Fibroblast of skin of scalp (primary cell): ENCODE measurements at places on chromosomes 6 and 20.

- DNase-seq, result no peak
These were observed 12.4 kb downstream of the MYO6 start for GRCh38 chr6:75761489-75761888.

DNA sequence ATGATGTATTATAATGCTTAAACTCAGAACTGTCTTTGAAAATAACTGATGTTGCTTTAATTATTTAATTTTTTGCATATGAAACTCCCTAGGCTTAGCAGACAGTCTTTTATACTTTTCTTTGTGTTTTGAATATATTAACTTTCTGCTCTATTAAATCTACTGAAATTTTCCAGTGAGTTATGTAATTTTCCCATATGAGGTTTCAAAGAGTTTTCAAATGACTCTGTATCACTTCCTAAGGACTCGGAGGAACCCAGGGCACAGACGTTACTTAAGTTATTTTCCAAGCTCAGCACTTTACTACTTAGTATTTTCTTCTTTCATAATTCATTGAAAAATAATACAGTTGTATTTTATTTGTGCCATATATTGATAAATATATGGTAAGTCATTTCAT lies 122.6 kb downstream of the HS3ST5 start:
- no peak for DNase-seq

DNA sequence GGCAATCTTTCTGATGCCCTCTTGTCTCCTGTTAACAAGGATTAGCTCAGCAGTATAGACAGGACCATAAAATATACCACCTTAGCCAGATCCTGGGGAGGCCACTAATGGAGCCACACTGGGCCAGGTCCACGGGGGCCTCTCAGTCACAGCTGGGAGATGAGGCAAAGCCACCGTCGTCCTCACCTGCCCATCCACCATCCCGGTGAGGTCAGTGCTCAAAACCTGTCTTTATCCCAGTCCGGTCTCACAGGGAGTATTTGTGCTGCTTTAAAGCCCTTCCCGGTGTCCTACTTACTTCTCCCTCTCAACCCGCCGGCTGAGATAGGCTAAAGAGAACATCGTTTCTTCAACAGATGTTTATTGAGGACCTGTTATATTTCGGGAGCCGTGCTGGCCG lies 104.3 kb downstream of the EDN3 start:
- DNase-seq, result no peak

- peak; percentile 42 for DNase-seq
These were observed 336 bp upstream of the LY6G5C start for GRCh38 chr6:31681135-31681671.

- DNase-seq, result no peak
These were observed 39.7 kb downstream of the KCNQ2 start for GRCh38 chr20:63432577-63433325.

DNA sequence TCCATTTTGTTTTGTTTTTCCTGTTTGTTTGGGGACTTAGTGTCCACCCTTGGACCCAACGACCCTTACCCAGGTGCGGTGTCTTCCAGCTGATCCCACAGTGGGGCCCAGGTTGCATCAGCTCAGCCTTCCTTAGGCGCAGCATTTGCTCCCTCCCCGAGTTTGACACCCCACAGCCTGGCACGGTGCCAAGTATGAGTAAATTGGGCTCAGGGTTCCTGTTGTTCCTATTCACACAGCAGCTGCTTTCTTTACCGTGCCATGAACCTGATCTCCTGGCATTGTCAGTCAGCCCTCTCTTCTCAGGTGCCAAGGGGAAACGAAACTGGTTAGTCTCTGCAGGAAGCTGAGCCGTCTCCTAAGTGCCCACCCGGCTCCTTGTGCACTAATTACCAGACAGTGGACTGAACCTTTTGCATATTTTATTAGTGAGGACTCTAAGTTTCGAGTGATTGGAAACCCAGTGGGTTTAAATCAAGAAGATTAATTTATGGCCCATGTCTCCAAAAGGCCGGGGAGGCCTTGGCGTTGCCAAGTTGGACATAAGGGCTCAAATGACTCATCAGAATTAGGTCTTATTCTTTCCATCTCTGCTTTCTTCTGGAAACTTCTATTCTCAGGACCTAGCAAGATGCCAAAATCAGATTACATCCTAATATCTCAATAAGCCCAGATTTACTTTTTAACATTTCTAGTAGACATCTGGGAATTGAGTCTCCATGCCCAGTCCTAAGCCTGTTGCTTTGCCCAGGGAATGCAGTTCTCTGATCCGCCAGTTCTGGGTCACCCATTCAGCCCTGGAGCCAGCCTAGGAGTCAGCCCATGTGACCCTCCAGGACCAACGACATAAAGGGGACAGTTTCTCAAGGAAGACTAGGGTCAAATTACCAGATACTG lies 68.8 kb downstream of the TSHZ2 start:
- no peak for DNase-seq

DNA sequence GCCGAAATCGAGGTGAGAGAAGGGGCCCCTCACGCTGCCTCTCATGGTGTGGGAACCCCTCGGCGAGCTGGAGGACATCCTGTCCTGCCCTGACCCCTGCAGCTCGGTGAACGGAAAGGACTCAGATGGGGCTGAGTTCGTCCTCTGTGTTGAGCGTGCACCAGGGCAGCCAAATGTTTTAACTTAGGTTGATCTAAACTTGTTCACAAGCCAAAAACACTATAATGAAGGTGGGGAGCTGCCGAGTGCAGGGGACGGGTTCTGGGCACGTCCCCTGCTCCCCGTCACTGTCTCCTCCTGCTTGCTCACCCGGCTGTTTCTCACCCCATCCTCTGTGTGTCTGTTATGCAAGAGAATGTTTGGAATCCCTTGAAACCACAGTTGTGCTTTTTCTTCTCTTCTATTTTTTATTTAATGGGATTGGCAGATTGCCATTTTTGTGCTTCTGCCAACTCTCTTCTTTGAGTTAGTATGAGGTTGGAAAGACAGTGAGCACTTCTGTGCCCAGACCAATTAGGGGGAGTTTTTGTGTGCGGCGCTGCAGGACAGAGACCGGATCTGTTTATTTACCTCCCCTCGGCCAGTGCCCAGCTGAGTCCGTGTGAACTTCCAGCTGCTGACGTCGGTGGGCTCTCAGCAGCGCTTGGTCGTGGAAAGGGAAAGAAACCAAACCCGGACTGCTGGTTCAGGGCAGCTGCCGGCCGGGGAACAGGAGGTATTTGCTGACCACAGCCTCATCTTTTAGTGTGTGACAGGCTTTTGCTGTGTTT lies 158.1 kb downstream of the DTNBP1 start:
- DNase-seq, result peak; percentile 98

DNA sequence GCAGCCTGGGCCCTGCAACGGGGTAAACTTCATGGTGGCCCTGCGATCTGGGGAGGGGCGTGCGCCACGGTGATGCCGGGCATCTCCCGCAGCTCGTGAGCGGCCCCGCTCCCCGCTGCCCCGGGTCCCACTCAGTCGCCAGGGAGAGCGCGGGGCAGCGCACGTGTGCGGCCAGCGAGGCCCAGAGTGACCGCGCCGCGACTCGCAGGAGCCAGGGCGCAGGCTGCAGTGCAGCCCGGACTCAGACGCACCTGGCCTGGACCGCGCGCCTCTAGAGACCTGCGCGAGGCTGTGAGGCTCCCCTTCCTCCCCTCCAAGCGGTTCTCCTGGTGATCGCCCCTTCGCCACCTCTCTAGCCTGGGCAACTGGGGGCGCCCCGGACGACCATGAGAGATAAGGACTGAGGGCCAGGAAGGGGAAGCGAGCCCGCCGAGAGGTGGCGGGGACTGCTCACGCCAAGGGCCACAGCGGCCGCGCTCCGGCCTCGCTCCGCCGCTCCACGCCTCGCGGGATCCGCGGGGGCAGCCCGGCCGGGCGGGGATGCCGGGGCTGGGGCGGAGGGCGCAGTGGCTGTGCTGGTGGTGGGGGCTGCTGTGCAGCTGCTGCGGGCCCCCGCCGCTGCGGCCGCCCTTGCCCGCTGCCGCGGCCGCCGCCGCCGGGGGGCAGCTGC lies 652 bp downstream of the BMP6 start:
- no peak for DNase-seq

DNA sequence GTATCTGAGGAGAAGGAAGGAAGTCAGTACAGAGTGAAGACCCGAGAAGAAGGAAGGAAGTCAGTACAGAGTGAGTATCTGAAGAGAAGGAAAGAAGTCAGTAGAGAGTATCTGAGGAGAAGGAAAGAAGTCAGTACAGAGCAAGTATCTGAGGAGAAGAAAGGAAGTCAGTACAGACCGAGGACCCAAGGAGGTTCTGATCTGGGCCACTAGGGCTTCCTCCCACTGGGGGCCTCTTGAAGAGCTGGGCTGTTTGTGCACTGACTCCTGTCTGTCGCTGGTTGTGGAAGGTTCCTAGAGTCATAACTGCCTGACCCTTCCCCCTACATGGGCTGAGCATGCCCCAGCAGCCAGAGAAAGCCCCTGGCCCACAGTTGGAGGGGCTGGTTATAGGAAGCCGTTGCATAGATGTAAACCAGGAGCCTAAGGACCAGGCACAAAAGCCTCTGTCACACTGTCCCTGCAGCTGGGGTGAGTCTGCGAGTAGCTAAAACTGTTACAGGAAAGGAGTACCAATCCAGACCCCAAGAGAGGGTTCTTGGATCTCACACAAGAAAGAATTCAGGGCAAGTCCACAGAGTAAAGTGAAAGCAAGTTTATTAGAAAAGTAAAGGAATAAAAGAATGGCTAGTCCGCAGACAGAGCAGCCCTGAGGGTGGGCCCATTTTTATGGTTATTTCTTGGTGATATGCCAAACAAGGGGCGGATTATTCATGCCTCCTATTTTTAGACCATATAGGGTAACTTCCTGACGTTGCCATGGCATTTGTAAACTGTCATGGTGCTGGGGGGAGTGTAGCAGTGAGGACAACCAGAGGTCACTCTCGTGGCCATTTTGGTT lies 395.9 kb downstream of the PREX1 start:
- peak; percentile 20 for DNase-seq

GRCh38 chr6:30162265-30163089 lies 869 bp upstream of the TRIM15 start:
- no peak for DNase-seq

GRCh38 chr6:109388265-109388664 lies 6.0 kb upstream of the CD164 start:
- DNase-seq, result no peak

DNA sequence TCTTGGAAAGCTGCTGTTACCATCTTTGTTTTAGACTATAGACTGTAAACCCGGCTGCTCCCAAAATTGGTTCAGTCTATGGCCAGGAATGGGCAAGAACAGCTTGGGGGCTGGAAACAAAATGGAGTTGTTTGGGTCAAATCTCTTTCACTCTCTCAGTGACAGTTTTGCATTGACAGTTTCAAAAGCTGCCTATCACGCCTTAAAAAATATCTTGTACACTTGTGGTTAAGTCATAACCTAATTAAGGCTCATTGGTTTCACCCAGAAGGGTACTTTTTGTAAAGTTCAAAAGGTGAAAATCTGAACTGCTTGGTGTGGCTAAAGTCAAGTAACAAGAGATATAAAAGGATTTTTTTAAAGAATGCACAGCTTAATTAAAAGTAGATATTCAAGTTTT lies 76.1 kb upstream of the PRL start:
- no peak for DNase-seq

GRCh38 chr6:166050559-166050958 lies 117.1 kb downstream of the TBXT start:
- DNase-seq, result peak; percentile 15

- no peak for DNase-seq
These were observed 10.1 kb downstream of the ROMO1 start for GRCh38 chr20:35709259-35709658.

GRCh38 chr20:47799116-47799715 lies 13.9 kb upstream of the SULF2 start:
- DNase-seq, result no peak

DNA sequence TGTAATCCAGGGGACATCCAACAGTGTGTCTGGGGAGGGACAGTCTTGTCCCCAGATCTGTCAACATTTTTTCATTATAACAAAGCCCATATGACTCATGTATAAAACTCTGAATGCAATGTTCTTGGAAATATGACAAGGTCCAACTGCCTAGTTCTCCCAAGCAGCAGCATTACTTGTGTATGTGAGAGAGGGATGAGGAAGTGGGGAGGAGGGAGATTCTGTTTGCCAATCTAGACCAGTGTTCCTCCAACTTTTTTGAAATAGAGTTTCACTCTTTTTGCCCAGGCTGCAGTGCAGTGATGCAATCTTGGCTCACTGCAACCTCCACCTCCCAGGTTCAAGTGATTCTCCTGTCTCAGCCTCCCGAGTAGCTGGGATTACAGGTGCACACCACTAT lies 394.8 kb downstream of the DHX35 start:
- DNase-seq, result peak; percentile 35

DNA sequence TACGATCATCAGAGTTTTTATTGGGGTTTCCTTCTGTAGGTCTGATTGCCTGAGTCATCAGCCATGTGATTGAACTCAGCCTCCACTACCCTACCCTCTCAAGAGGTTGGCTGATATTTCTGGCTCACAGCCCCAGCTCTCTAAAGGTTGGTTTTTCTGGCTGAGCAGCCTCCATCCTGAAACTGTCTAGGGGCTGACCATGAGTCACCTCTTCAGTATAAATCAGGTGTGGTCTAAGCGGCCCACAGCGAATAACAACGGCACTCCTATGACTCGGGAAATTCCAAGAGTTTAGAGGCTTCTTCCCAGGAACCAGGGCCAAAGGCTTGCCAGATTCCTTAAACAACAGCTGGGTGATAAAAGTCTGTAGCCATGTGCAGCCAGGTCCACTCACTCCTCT lies 115.5 kb downstream of the SOD2 start:
- DNase-seq, result no peak

GRCh38 chr6:100099189-100100074 lies 105.4 kb upstream of the MCHR2 start:
- DNase-seq, result peak; percentile 45

- DNase-seq, result no peak
These were observed 36.2 kb upstream of the NANP start for GRCh38 chr20:25659999-25660398.

GRCh38 chr20:9498322-9498721 lies 16.1 kb upstream of the LAMP5 start:
- peak; percentile 40 for DNase-seq

DNA sequence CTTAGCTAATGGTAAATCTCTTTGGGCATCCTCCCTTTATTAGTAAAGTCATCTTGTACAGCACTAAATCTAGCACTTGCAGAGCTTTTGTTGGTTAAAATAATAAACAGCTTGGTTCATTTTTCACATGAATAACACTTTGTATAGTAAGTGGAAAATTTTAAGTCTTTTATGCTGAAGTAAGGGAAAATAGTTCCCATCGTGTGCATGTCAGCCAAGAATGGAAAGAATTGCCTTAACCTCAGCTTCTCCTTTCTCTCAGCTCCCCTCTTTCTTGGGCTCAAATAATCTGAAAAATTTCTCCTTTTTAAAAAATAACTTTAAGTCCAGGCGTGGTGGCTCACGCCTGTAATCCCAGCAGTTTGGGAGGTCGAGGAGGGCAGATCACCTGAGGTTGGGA lies 16.6 kb downstream of the SNRPC start:
- DNase-seq, result no peak

DNA sequence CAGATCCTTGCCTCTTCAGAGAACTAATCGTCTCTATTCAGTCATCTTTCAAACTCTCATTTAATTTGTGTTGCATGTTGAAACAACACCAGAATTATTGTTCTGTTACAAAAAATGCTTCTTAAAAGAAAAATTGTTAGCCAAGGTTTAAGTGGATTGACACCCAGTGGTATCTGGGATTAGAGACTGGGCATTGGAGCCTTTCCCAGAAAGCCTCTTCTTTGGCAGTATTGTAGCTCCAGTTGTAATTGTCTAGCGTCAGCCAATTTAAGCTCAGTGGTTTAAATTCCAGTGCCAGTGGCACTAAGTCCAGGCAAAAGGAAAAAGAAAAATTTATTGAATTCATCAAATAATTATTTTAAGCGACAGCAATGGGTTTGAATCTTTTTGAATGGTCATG lies 801 bp downstream of the CCDC28A start:
- no peak for DNase-seq

- DNase-seq, result peak; percentile 24
These were observed 332.0 kb downstream of the HAO1 start for GRCh38 chr20:7608250-7608649.
